ENCODE measurements at places on chromosomes 11 and 22.

DNA sequence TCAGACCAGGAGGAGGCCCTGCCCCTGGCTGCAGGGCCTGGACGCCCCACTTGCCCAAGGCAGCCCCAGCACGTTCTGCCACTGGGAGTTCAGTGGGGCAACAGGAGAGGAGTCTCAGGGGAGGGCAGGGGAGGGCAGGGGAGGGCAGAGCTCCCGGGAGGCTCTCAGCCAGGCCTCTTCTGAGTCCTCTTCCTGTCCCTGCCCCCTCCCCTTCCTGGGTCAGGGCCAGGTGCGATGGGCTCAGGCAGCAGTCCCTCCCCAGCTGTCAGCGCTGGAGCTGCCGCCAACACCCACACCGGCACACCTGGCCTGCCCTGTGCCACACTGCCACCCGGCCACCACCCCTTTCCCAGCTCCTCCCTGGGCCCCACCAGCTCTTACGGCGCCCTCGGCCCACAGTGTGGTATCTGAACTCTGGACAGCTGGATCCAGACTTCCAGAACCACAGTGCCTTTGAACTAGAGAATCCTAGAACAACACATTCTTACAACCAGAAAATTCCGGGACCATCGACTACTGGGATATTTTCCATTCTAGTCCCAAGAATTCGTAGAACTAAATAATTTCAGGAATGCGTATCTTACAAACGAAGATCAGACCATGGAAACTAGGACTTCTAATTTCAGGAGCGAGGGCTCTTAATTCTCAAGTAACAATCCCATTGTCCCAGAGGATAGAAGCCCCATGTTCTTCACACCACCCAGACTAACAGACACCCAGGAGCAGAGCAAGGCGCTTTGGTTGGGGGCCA is 21.8 kb downstream of the RPL3 start:
- no peak for DNase-seq

- DNase-seq: no peak
Observed at GRCh38 chr22:32562916-32563315, 88.3 kb downstream of the FBXO7 start.

GRCh38 chr11:102306817-102307726 is 10.2 kb upstream of the BIRC3 start:
- DNase-seq: peak; percentile 46

DNA sequence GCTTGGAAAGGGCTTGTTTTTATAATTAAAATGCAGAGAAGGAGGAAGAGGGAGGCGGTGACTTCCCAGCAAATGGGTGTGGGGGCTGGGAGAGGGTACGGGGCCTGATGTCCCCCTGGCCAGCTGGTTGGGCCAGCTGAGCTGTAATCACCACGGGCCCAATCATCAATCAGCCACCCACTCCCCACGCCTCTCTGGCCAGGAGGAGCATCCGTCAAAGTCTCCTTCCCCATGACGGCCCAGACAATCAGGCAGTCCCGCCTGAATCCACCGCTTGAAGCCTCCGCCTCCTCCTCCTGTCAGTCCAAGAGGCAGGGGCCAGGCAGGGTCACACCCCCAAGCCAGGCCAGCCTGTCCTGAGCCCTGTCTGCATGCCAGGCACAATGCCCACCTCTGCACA is 13.3 kb upstream of the CABP7 start:
- DNase-seq: no peak

- DNase-seq: no peak
Observed at GRCh38 chr11:36953976-36954375, 355.9 kb upstream of the RAG2 start.

- DNase-seq: no peak
Observed at GRCh38 chr11:84224042-84224441, 937.9 kb upstream of the CCDC90B start.

GRCh38 chr11:3124821-3125220 is 40.3 kb downstream of the OSBPL5 start:
- no peak for DNase-seq

- no peak for DNase-seq
Observed at GRCh38 chr11:719214-720016, 13.4 kb downstream of the EPS8L2 start.

DNA sequence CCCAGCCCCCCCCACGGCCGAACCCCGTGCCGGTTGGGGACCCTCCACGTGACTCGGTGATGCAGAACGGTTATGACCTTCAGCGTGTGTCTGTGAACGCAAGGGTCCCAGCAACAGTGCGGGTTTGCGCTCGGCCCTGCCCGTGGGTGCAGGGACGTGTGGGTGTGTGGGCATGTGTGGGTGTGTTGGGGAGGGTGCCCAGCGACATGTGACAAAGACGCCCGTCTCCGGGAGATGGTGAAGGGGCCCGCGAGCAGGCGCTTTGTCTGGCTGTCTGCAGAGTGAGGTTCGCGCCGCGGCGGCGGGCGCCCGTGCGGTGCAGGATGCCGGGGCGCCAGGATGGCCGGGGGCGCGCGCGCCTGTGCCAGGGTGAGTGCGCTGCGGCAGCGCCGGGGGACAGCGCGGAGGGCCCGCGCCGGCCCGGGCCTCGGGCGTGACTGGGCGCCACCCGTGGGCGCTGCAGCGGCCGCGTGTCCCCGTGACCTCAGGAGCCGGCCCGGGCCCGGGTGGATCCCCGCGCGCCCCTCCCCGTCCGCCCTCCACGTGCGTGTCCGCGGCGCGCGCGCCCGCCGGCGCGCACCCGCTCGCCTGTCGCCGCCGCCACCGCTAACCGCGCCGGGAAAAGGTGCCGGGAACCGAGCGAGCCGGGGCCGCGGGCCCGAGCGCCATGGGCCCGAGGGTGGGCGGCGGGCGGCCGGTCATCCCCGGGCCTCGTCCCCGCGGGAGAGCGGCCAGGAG is at the start of gene LRFN4:
LRFN4 (plus strand) TSS at position 569 of the 738 bp plus-strand sequence. CDS start 681 bp downstream, outside the sequence.
- DNase-seq: peak; percentile 49

- no peak for DNase-seq
Observed at GRCh38 chr11:134413043-134413825, 1.2 kb upstream of the B3GAT1 start.

DNA sequence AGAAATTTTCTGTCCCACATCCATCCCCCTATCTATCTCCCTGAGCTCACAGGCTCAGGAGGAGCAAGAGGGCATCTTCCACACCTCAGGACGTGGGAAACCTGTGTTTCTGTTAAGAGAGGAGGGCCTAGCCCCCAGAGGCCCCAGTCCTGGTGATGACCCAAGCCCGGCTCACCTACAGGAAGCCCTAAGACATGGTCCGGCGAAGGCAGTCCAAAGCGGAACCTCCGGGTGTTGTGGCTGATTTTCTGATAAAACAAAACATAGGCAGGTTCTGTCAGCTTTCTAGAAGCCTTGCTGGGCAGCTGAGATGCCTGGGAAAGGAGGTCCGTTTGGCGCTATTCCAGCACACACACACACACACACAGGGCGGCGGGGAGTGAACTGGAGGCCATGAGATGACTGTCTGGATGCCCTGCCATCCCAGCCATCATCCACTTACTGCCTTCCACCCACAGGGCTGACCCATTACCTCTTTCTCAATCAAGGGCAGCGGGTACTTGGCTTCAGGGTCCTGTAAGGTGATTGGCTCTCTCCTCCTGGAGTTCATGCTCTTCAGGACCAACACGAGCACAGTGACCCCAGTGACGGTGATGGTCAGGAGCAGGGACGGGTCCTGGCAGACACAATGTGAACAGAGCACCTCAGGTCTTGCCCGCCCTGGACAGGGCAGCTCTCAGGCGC is 882 bp downstream of the CYB5R2 start:
- no peak for DNase-seq

- DNase-seq: no peak
Observed at GRCh38 chr11:92384358-92384757, 159.7 kb downstream of the FAT3 start.

- DNase-seq: no peak
Observed at GRCh38 chr11:5004424-5005274, 10.0 kb downstream of the OR51L1 start.

- DNase-seq: no peak
Observed at GRCh38 chr22:42388130-42388797, 43.9 kb downstream of the NFAM1 start.

GRCh38 chr11:112694813-112695212 is 266.4 kb upstream of the NCAM1 start:
- DNase-seq: no peak

- no peak for DNase-seq
Observed at GRCh38 chr22:17213976-17214375, 5.3 kb downstream of the ADA2 start.

- no peak for DNase-seq
Observed at GRCh38 chr22:46985507-46985882, 223.0 kb downstream of the TBC1D22A start.

DNA sequence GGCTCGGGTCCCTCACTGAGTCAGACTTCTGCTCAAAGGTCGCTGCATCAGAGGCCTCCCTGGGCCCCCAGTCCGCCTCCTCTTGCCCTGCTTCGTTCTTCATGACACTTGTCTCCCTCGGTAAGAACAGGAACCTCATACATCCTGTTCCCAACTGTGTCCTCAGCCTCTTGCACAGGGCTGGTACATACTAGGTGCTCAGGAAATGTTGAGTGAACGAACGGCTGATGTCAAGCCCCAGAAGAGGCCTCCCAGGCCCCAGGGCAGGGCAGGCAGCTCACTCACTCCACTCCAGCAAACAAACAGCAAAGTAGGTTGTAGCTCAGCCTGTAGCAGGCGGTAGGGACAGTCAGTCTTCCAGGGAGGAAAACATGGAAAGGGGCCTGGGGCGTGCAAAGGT is 17.2 kb downstream of the SYNGR1 start:
- DNase-seq: no peak

GRCh38 chr11:72851726-72852125 is 37.5 kb downstream of the ATG16L2 start:
- no peak for DNase-seq

GRCh38 chr11:124838805-124839127 is 26.5 kb upstream of the ROBO3 start:
- no peak for DNase-seq

DNA sequence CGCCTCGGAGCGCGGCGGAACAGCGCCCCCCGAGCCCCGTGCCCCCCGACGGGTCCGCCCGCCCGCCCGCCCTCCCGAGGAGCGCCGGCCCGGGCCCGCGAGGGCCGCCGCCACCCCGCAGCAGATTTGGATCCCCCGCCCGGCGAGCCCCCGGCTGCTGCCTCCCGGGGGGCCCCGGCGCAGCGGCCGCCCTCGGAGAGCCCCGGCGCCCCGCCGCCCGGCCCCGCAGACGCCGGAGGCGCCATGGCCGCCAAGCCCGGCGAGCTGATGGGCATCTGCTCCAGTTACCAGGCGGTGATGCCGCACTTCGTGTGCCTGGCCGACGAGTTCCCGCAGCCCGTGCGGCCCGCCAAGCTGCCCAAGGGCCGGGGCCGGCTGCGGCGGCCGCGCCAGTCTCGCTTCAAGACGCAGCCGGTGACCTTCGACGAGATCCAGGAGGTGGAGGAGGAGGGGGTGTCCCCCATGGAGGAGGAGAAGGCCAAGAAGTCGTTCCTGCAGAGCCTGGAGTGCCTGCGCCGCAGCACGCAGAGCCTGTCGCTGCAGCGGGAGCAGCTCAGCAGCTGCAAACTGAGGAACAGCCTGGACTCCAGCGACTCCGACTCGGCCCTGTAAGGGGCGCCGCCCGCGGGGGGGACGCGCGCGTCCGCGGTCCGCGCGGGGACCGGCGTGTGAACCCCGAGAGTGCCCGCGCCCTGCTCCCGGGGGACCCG is 380 bp downstream of the C11orf96 start:
- DNase-seq: no peak

DNA sequence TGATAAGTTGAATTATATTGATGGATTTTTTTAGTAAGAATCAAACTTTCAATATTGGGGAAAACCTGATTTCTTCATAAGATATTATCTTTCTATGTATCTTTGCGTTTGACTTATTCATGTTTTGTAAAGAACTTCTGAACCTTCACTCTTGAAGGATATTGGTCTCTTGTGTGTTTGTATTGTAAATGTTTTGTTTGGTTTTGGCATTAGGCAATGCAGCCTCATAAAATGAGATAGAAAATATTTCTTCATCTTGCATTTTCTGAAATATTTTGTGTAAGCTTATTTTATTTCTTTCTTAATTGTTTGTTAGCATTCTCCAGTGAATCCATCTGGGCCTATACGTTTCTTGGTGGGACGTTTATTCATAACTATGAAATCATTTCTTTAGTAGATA is 271.9 kb downstream of the RAB38 start:
- no peak for DNase-seq

- DNase-seq: no peak
Observed at GRCh38 chr11:2160736-2161259, at the start of gene INS. INS (minus strand) TSS chr11:2161209; CDS start chr11:2160971, 238 bp downstream.

GRCh38 chr22:46986788-46987187 is 224.3 kb downstream of the TBC1D22A start:
- DNase-seq: no peak

- no peak for DNase-seq
Observed at GRCh38 chr11:70462818-70463477, 64.6 kb downstream of the CTTN start.

GRCh38 chr22:17606496-17606895 is 22.1 kb downstream of the ATP6V1E1 start:
- DNase-seq: no peak

GRCh38 chr22:44088976-44089570 is 65.0 kb downstream of the PARVB start:
- no peak for DNase-seq

DNA sequence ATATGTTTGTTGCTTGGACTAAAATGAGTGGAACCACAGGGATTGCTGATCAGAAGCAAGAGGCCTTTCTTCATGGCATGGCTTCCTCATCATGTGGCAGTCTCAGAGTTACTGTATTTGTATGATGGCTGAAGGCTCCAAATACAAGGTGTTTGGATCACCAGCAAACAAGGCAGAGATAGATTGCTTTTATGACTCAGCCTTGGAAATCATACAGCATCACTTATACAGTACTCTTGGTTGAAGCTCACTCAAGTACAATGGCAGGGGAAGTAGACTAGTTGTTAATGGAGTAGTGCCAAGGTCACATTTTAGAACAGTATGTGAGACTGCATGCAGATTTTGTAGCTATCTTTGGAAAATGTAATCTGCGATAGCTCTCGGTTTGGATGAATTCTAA is 16.6 kb downstream of the CAPRIN1 start:
- no peak for DNase-seq

- DNase-seq: no peak
Observed at GRCh38 chr22:30717952-30718351, 23.3 kb downstream of the OSBP2 start.

- no peak for DNase-seq
Observed at GRCh38 chr11:57936050-57936418, 87.6 kb upstream of the OR9Q1 start.

DNA sequence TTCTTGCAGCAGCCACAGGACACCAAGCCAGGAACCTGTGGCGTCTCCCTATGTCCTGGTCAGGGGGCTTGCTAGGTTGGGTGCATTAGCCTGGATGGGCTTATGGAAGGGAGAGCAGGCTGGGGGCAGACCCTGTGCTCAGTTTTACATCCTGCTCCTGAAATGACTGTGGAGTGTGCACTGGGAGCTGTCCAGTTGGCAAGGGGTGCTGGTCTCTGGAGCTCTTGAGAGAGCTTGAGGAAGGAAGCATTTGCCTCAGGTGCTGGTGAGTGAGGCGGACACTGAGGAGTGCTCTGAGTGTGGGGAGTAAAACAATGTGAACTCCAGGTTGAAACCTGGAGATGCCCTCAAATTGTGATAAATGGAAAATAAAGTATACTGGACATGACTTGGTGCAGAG is 3.4 kb downstream of the SCGB1D4 start:
- DNase-seq: no peak

GRCh38 chr11:32796425-32796824 is 2.0 kb upstream of the CCDC73 start:
- no peak for DNase-seq

GRCh38 chr11:117597071-117597470 is 199.9 kb downstream of the DSCAML1 start:
- DNase-seq: no peak

- DNase-seq: no peak
Observed at GRCh38 chr11:44741976-44742375, 15.2 kb downstream of the TSPAN18 start.

- DNase-seq: no peak
Observed at GRCh38 chr11:40100162-40100553, 1359.3 kb downstream of the LRRC4C start.

Data from central memory CD8-positive, alpha-beta T cell (primary cell).